Metanephros (tissue), 2 donors: ENCODE measurements at places on chromosomes 2 and 18. TPM values are rescaled to one million over a fixed set of nuclear protein-coding genes. Genes with fewer than 3 reads are reported as not detected.

Gene CYP27C1
- total RNA-seq: 7.6 TPM

Gene EVX2
- not detected for total RNA-seq

Gene MC5R
- 0.47 TPM for total RNA-seq

Gene SOCS6
- 24.6 TPM for total RNA-seq

Gene MTHFD2
- 14.2 TPM for total RNA-seq

Gene IL1R1
- total RNA-seq: 18.5 TPM

Gene GAL3ST2
- 0.82 TPM for total RNA-seq

Gene POTEE
- not detected for total RNA-seq

Gene CCDC85A
- total RNA-seq: 4.2 TPM

Gene KIAA1328
- 20.8 TPM for total RNA-seq

Gene LYG1
- 1.1 TPM for total RNA-seq

Gene ABCG5
- total RNA-seq: 0.18 TPM

Gene CDK15
- 1.3 TPM for total RNA-seq

Gene KYNU
- 5.1 TPM for total RNA-seq

Gene IL36B
- total RNA-seq: not detected

Gene SULT1C4
- 55.4 TPM for total RNA-seq

Gene STON1
- total RNA-seq: 32.5 TPM

Gene FBLN7
- 12.6 TPM for total RNA-seq

Gene GRP
- total RNA-seq: 2.3 TPM

Gene LCT
- 0.06 TPM for total RNA-seq

Gene GALNT14
- total RNA-seq: 31.4 TPM

Gene FABP1
- 1.1 TPM for total RNA-seq

Gene ADD2
- total RNA-seq: 6.1 TPM

Gene TTN
- 416 TPM for total RNA-seq
